ENCODE measurements at places on chromosomes 12 and 14.

DNA sequence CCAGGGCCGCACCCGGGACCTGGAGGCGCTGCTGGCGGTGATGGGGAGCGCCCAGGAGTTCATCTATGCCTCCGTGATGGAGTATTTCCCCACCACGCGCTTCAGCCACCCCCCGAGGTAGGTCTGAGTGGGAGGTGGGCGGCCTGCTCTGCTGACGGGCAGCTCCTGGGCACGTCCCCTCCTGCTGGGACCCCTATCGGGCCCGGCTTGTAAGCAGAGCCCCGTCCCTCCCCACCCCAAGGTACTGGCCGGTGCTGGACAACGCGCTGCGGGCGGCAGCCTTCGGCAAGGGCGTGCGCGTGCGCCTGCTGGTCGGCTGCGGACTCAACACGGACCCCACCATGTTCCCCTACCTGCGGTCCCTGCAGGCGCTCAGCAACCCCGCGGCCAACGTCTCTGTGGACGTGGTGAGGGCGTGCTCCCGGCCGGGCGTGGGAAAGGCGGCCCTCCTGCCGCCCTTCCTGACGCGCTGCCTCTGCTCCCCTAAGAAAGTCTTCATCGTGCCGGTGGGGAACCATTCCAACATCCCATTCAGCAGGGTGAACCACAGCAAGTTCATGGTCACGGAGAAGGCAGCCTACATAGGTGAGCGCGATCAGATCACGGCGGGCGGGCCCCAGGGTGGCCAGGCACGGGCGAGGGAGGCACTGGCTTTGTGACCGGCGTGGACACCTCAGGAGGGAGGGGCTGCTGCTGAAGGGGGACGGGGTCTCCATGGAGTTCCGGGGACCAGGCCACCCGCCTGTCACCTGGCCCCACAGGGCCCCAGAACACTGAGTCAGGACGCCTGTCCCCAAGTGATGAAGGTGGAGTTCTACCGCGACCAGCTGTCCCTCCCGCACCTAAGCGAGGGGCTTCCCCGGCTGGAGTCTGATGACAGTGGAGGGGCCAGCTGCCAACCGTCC is 7.3 kb downstream of the PLD4 start:
- no peak for DNase-seq

- no peak for DNase-seq
Measured at GRCh38 chr14:75543253-75543652, 21.0 kb downstream of the BATF start.

DNA sequence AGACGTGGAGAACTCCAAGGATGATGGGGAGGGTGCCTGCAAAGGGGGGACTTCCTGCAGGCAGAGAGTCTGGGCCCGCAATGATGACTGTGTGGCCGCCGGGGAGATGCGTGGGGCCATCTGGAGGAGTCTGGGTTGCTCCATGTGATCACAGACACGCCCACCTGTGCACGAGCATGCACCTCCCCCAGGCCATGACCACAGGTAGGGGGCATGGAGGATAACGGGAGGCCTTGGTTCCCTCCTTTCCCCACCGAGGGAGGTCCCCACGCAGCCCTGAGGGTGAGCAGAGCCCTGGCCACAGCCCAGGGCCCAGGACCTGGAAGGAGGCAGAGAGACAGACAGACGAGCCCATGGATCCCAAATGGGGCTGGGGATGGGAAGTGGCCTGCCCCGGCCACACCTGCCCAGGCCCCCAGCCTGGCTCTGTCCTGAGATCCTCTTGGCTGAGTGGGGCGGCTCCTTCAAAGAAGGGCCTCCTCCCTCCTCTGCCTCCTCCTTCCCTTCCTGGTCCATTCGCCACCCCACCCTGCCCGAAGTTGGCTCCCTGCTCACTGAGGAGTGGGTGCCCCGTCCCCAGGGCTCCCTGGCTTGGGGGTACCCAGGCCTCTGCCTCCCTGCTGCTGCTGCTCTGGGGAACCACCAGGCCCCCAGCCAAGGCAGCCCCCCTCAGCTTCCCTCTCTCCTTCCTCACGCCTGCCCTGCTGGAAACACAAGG is 138.2 kb downstream of the CALM1 start:
- no peak for DNase-seq

DNA sequence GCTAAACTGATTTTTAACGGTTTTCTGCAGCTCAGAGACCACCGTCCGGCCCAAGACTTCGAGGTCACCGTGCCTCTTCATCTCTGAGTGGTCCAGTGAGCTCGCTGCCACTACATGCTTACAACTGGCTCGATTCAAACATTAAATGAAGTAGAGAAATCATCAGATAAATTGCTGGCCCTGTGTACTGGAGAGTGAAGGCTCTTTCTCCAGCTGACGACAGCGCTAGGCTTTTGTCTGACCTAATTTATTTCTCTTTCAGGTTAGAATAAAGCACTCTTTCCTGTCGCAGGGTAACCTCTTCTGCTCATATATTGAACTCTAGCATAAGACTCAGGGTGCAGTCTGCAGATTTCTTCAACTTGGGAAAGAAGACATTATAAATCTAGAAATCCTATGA is 6.4 kb downstream of the BCL11B start:
- no peak for DNase-seq

DNA sequence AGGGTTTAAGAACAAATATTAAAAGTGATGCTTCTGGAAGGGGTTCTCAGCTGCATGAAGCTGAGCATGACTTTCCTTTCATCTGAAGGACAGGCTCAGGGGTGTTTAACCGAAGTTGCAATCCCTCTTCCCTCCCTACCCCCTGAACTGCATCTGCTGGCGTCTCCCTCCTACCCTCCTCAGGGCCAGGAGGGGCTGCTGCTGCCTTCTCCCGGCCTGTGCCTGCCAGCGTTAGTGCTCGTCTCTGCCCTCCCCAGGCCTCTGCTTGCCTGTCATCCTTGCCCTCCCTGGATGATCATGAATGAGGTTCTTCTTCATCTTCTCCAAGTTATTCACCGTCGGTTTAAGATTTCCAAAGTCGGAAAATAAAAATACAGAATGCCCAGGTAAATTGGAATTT is 12.2 kb downstream of the SMOC1 start:
- no peak for DNase-seq

Data from NCI-H748 treated with DMSO at 0.1 percent for 48 hours (cell line).